NCI-H510A treated with DMSO at 0.1 percent for 48 hours (cell line): ENCODE measurements at places on chromosomes 2 and 18.

DNA sequence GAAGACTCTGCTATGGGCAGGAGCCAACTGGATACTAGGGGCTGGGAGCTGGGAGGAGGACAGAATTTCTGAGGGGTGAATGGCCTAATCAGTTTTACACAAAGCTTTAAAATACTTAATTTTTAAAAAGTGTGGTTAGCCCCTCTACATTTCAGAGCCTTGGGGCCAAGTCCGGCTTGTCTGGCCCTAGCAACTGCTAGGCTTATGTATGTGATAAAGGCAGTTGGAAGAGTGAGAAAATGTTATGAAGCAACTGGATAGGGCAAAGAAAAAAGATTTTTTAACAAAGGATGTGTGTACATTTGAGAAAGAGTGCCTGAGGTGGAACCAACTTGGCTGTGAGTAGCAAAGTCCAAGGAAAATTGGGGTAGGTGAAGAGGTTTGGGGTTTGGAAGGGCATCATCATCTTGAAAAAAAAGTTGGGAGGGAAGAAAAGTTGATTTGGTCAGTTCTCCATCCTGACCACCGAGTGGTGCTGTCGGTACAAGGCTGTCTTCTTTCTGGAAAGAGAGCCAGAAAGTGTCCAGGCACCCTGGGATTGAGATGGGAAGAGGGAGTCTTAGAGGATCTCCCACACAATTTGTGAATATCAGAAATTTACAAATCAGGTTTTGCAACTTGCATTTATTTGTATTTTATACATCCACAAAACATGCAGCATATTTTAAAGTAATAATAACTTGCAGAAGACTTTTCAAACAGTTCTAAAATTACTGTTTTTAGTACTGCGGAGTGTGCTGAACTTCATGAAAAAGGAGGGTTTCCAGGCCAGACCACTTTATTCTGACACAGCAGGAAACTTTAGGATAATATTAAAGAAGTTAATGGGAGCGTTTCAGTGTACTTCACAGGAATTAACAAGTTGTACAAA, 10.5 kb upstream of the CDK15 start:
- DNase-seq: no peak

DNA sequence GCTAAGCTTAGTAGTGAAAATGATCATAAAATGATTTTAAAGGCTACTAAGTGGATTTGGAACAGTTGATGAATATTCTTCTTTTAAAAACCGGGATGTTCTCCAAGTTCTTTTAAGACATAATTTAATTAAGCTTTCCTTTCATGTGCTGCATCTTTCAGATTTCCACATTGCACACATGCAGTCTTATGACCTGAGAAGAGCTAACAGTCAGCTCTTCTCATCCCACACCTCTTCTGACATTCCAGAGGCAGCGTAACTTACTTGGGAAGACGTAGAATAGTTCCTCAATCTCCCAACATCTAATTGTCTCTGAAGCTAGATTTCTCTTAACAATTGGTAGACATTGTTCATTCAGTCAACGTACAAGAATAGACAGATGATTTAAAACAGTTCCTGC, 181.8 kb downstream of the SP3 start:
- no peak for DNase-seq

DNA sequence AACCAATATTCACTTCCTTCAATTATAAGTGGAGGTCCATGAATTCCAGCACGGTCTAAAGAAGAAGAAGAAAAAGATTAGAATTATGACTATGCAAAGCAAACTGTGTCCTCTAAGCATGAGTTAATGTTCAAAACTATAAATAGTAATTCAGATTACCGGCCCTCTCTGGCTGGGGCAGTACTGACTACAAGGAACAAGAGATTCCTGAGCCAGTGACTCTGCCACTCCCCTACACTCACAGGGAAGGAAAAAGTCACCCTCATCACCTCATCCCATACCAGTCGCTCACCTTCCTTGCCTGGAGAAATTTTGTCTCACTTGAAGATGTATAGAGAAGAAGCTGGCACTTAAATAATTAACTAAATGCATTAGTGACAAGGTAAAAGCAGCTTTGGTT, 56.5 kb upstream of the CD302 start:
- no peak for DNase-seq

DNA sequence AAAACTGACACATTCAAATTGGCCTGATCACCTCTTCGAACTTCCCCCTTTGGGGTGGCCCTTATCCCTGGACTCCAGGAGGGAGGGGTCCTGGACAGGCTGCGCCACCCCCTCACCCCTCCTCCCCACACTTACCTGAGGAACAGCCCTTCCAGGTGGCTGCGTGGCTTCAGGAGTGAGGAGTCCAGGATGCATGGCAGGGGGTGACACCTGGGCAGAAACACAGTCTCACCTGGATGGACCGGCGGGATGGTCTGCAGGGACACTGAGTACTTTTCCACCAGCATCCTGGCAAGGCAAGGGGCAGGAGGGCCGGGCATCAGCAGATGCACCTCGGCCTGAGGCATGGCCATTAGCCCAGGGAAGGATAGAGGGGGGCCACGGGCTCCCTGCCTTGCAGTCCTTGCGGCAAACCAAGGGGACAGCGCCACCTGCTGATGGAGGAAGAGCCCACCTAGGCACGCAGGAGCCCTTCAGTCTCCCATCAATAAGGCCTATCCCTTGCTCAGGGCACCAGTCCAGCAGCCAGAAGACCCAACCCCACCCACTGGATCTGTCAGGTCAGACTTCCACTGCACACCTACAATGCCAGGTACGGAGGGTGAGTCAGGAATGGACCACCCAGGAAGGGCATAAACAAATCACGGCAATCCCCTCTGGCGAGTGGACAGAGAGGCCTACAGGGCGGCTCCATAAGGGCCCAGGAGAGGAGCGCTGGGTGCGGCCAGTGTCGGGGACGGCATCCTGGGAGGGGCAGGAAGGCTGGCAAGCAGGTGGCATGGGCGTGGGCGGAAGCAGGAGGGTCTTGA, 26.0 kb downstream of the FAM178B start:
- DNase-seq: peak; percentile 86

GRCh38 chr2:220962556-220962955, 609.5 kb downstream of the EPHA4 start:
- DNase-seq: no peak

DNA sequence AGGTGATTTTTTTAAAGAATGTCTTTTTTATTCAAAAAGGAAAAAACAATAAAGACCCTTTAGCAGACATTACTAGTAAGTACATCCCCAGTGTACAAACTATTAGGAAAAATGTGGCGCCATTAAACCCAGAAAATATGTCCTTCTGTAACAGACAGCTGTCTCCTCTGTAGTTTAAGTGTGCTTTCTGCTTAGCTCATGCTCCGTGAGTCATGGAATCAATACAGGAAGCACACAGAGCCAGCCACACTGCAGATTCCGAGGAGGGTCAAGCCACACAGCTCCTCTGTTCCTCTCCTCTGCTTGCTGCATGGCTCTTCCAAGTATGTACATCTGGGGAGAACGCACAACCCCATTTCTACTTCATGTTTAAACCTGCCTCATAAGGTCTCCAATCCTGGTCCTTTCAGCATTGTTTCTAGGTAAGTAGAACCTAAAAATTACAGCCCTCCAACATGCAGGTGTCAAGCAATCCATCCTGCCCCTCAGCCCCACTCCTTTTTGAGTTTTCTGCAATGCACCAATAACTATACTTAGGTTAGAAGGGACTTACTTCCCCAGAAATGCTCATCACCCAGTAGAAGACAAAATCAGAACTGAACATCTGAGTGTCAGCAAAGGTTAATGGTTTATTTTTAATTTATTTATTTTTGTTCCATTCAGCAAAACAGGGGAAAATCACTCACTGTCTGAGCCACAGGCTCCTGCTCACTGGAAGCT, 37.5 kb downstream of the ACVR1 start:
- peak; percentile 69 for DNase-seq

DNA sequence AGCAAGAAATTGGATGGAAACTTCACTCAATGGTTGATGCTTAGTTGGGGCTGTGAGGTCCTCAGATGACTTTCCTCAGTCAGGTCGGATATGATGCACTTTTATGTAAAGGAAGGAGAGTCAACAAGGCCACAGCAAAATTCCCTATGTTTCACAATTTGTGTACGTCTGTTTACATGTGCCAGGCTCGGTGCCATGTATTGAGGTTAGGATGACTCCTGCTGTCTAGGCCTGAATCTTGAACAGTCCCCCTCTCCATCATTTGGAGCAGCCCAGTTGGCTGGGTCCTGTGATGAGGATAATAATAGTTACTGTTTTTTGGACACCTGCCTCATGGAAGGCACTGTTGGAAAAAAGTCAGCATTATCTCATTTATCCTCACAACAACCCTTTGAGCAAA, 43.1 kb downstream of the VSNL1 start:
- no peak for DNase-seq

GRCh38 chr2:85997017-85997970, 108.4 kb downstream of the POLR1A start:
- DNase-seq: no peak

DNA sequence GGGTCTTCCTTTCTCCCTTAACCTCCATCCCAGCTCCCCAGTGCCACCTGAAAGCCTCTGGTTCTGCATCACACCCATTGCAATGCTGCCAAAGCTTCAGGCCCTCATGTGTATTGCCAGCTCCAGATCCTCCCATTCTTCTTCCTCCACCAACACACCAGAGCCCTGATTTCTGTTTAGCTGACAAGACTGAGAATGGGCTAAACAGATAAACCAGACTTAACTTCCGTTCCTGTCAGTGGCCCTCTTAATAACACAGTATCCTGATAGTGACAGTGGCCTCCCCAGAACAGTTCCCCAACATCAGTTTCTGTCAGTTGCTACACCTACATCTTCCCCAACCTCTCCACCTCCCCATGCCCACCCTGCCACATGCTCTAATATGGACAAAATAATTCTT, 31.3 kb upstream of the C1D start:
- no peak for DNase-seq

DNA sequence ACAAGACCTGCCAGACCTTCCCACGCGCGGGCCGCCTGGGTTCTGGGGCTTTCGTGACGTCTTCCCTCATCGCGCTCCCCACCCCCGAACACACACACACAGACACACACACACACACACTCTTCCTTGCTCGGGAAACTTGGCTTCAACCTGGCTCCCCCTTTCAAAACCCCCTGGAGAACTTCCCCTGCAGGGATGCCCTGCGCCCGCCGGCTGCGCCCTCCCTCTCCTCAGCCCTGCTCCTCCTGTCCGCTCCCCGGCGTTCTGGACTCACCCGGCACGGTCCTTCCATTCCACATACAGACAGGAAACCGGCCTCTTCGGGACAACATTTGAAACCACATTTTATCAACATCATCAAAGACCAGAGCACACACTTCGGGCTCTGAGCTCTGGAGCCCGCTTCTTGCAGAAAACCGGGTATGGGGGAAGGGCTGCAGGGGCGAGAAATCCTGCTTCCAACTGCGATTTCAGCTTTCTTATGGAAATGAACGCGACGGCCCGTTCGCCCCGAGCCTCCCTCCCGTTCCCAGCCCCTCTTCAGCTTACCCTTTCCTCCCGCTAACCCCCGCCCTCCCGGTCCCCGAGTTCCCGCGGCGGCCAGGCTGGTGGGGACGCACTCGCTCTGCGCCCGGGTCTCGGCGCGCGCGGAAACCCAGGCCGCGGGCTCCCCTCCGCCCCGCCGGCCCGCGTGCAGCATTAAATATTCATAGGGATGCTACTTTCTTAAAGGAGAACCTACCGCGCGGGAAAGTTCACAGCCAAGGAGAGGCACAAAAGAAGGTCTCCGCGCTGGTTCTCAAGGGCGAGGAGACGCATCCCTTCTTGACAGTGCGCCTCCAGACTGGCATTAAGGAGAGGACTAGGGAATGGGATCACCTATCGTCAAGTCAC, 18.3 kb downstream of the POU3F3 start:
- DNase-seq: peak; percentile 7

- DNase-seq: no peak
Measured at GRCh38 chr18:69000366-69000765, 202.5 kb downstream of the CCDC102B start.

DNA sequence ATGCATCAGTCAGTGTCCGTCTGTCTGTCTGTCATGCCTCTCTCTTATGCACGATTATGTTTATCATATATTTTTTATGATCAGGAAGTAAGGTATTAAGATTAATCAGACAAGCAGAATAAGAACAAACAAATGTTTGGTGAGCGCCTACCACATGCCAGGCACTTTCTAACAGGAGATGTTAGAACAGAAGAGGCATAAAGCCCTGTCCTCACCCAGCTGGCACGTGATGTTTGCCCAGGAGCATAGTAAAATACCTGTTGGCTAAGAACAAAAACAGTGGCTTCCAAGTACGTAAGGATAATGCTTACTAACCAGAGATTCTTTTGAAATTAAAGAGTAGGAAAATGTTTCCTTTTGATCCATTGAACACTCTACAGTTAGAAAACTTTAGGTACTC, 380.2 kb upstream of the RAB12 start:
- DNase-seq: no peak

DNA sequence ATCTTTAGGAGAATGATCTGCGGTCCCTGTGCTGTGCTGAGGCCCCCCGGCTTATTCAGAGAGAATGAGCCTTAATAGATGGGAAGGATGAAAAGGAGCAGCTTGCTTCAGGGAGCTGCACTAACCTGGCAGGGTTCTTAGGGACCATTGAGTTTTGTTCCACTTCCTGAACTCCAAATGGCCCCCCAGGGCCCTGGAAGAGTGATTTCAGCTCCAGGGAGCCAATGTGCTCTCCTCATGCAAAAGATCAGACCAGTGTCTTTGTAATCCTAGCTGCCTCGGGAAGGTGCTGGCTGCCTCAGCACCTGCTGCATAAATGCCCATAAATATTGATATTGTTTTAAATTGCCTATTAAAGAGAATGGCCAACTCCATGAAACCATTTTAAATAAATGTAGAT, 210.2 kb downstream of the NCK2 start:
- peak; percentile 47 for DNase-seq

DNA sequence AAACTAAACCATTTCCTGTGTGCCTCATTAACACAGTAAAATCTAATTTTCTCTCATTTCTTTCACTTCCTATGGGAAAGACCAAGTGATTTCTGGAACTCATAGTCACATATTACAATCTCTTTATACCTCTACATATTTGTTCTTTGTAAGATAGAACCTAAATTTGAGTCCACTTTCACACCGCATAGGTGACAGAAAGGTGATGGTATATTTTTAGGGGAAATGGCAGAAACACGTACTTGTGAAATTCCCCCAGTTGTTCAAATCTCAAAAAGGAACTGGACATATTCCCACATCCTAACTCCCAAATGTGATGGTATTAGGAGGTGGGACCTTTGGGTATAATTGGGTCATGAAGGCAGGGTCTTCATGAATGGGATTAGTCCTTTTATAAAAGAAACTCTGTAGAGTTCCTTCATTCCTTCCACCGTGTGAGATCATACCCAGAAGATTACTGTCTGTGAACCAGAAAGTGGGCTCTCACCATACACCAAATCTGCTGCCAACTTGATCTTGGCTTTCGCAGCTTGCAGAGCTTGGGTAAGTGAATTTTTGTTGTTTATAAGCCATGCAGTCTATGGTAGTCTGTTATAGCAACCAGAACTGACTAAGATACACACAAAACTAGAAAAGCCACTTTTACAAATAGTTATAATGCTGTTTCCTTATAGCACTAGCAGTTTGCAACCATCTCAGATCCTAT, 542.1 kb downstream of the DSC3 start:
- no peak for DNase-seq

- DNase-seq: no peak
Measured at GRCh38 chr2:127235082-127235702, 15.1 kb upstream of the CYP27C1 start.
